ENCODE measurements at places on chromosomes 2 and 18. TPM values are rescaled to one million over a fixed set of nuclear protein-coding genes. Genes with fewer than 3 reads are reported as not detected.
A peak's percentile ranks its signal among the peaks of the same experiment; 100 is the strongest.

DNA sequence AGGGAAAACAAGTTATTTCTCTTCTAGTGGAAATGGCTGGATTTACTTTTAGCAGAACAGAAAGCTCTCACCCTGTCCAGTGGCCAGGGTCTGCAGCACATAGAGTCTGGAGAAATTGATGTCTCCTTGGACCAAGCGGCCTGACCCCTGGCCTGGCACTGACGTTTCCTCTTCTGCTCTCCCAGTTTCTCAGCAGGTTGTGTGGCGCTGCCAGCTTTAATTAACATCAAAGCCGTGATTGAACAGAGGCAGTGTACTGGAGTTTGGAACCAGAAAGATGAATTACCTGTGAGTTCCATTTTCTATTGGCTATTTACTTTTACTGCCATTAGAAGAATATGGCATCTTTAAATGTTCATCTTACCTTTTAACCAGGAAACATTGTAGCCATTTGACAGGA, 20.9 kb downstream of the CD8A start:
- no peak overlapping the region for H3K27ac ChIP-seq
- peaks cover 7% of the 10 kb centered on the region for H3K36me3 ChIP-seq
- no peak overlapping the region for H3K4me3 ChIP-seq
- H3K27me3 ChIP-seq: no peaks in the 10 kb centered on the region
- no peak for DNase-seq
- peaks cover 1% of the 10 kb centered on the region for H3K4me1 ChIP-seq

GRCh38 chr2:12718015-12718671, 1.4 kb downstream of the TRIB2 start:
- peaks cover 11% of the 10 kb centered on the region for H3K36me3 ChIP-seq
- peaks cover 63% of the 10 kb centered on the region for H3K4me1 ChIP-seq
- no peak for DNase-seq
- H3K27me3 ChIP-seq: no peaks in the 10 kb centered on the region
- H3K27ac ChIP-seq: peak overlapping the region; percentile 98

The IL36B gene
- not detected for total RNA-seq

- H3K27me3 ChIP-seq: peaks cover 47% of the 10 kb centered on the region
- H3K36me3 ChIP-seq: no peaks in the 10 kb centered on the region
- no peak for DNase-seq
- H3K4me1 ChIP-seq: peaks cover 2% of the 10 kb centered on the region
- no peak overlapping the region for H3K27ac ChIP-seq
These were observed 28.0 kb upstream of the FAHD2A start for GRCh38 chr2:95374451-95374920.

GRCh38 chr18:24168496-24168895, 29.6 kb downstream of the CABYR start:
- DNase-seq: no peak
- H3K27ac ChIP-seq: no peak overlapping the region
- peaks cover 2% of the 10 kb centered on the region for H3K36me3 ChIP-seq
- H3K4me3 ChIP-seq: no peak overlapping the region

DNA sequence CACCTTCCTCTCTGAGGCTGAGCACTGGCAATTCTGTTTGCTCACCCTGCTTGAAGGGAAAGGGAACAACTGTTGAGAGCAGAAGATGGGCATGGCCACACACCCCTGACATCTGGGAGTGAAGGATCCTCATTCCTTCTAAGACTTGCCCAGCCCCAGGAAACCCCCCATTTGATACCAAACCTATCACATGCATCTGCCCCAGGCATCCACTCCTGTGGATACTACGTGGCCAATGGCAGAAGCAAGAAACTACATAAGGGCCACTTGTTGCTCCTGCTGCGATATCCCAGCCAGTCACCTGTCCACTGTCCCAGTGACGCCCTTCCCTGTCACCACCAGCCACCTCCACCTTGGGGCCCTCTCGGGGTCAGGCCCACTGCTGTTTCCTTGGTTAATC, 185.2 kb downstream of the SMAD2 start:
- H3K4me3 ChIP-seq: no peak overlapping the region
- H3K36me3 ChIP-seq: no peaks in the 10 kb centered on the region
- H3K27ac ChIP-seq: no peak overlapping the region
- no peaks in the 10 kb centered on the region for H3K27me3 ChIP-seq
- DNase-seq: no peak
